ENCODE measurements at places on chromosomes 12 and 14.

DNA sequence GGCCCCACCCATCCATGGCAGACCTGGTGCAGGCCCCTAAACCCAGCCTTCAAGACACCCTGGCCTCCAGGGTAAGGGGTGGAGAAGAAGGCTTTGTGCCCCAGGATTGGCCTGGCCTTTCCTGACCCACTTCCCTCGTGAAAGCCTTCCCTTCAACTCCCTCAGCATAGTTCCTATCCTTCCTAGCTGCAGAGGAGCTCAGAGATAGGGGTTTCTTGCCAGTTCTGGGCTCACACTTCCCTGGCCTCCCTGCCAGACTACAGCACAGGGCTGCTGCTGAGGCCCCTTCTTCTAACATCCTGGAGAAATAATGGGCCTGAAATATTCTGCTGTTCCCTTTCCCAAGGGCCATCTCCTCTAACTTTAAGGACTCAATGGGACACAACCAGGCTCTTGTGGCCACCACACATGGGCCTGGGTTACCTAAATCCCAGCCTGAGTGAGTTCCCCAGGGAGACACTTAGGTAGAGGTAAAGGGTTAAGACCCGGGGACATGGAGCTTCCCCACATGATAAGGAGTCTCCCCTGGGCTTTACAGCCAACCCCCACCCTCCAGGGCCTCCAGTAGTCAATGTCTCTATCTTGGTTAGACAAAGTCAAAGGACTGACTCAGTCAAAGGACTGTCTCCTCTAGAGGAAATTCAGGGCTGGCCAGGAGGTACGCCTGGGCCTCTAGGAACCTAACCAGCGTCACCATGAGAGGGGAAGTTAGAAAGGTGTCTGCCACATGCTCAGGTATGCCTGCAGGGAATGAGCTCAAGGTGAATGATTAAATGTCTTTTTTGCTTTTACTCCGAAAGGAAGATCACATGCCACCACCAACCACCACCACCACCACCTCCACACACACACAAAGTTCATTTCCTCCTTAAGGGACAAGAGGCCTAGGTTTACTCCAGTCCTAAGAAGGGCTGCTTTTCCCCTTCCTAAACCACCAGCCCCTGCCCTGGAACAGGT, 7.1 kb downstream of the ZFP36L1 start:
- DNase-seq = peak; percentile 41

GRCh38 chr12:15563663-15564062, 225.5 kb downstream of the EPS8 start:
- peak; percentile 76 for DNase-seq

GRCh38 chr14:77242752-77243151, 28.3 kb downstream of the NGB start:
- DNase-seq = no peak

DNA sequence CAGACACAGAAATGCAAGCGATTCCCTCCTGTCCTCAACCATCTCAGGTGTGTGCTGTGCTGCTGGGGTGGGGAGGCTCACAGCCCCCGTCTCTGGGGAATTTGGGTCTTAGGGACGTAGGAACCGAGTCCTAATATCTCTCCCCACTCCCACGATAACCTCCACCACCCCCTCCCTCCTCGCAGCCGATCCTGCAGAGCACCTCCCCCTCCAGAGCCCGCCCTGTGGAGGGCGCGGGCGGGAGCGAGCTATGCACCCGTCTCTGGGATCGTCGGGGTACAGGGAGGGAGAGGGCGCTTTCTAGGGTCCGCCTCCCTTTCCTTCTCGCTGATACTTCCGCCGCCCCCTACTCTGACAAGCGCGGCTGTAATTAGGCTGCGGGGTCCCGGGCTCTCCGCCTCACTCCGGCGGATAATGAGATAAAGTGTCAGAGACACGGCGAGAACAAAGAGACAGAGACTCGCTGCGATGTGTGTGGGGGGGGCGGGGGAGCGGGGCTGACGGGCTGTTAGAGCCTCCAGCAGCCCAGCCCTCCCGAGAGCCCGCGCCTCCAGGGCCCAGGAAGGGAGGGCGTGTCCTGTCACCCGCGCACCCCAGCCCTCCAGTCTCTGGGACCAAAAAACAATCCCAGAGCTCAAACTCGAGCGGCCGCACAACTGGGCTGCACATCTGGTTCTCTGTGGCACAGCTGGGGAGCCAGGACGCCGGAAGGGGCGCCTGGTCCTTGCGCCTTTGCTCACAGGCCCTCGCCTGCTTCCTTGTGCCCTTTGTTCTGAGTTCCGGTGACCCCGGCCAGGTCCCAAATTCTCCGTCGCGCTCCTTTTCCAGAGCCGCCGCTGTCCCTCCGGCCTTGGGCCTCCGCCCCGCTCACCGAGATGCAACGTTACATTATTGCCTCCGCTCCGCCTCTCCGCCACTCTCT, 8.7 kb downstream of the SHMT2 start:
- DNase-seq = peak; percentile 56

GRCh38 chr12:5480218-5480937, 48.5 kb downstream of the NTF3 start:
- DNase-seq = no peak

- DNase-seq = peak; percentile 44
These were observed 5.3 kb upstream of the FOXN3 start for GRCh38 chr14:89422181-89422951.

GRCh38 chr14:50388256-50388931, 8.3 kb downstream of the CDKL1 start:
- no peak for DNase-seq

- DNase-seq = no peak
These were observed 193.9 kb downstream of the TRHDE start for GRCh38 chr12:72465940-72466630.

All from activated CD4-positive, alpha-beta T cell treated with anti-CD3 and anti-CD28 coated beads, Interleukin-2, Interleukin-6, amounts not matched to agents 100 ng/mL and 50 ng/mL, durations not matched to agents 16 hours and 8 hours (primary cell).